ENCODE measurements at places on chromosomes 16 and 17.

GRCh38 chr17:79843816-79844800 lies 4.9 kb upstream of the CBX4 start:
- DNase-seq, result no peak

DNA sequence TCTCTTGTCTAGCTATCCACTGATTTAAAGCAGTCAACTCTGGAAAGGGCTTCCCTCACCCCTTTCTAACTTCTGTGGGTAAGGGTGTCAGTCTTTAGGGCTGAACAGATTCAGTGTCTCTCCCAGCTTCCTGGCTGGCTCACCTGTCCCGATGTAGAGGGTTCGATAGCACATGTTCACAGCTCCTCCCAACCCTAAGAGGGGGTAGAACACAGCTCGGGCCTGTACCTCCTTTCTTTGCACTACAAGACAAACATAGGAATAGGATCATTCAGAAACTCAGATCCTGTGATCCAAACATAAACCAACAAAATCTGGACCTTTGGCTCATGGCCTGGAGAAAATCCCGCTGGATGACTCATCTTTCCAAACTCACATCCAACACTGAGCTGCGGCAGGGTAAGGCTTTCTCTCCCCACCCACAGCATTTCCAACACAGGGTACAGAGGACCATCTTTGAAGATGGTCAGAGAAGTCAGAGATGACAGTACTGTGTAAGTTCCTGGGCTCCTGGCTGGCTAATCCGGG lies 5.8 kb upstream of the DHRS13 start:
- DNase-seq, result no peak

GRCh38 chr16:27108051-27108770 lies 41.5 kb downstream of the C16orf82 start:
- DNase-seq, result no peak

DNA sequence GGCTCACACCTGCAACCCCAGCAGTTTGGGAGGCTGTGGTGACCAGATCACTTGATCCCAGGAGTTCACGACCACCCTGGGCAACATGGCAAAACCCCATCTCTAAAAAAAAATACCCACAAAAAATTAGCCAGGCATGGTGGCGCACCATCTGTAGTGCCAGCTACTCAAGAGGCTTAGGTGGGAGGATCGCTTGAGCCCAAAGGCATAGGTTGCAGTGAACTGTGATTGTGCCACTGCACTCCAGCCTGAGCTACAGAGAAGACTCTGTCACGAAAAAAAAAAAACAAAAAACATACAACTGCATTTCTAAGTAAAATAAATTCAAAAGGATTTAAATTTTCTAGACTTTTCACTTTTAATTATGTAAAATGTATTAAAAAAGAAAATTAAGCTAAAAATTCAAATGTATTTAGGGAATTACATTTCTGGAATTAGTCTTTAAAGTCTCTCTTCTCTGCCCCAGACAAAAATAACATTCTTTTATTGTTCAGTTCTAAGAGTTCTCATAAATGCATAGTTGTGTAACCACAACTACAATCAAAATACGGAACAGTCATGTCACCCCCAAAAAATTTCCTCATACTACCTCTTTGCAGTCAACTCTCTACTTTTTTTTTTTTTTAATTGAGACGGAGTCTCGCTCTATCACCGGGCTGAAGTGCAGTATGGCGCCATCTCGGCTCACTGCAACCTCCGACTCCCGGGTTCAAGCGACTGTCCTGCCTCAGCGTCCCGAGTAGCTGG lies 14.1 kb downstream of the FAM222B start:
- no peak for DNase-seq

DNA sequence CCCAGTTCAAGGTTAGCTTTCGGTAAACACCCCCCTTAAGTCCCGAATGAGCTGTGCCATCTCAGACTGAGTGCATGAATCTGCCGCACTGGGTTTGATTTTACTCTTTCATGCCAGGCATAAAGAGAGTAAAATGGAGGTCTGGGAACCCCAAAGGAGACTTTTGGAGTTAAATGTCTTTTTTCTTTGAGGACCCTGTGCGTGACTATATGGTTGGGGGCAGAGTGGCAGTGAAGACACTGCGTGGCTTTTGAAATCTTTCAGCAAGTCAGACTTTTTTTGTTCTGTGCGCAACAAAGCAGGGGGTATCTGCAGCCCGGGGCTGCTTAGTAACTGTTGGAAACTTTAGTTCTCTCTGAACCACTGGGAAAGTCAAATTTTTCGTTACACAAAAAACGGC lies 392.9 kb upstream of the SALL1 start:
- DNase-seq, result no peak

DNA sequence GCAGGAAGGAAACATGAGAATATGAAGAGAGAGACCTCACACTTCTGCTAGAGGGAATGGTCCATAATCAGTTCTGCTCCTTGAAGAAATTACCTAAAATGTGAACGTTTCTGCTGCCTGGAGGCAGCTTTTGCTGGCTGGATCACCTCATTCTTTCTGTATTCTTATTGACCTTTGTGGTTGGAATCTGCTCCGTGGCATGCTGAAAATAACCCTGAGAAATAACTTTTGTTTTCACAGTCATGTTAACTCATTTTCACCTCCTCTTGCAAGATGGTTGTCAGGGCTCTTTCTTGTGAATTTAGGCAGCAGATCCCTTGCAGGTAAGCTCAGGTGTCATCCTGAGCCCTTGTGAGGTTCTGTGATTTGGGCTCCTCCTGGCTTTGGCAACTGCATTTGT lies 70.2 kb downstream of the IRF8 start:
- DNase-seq, result no peak

All from activated CD4-positive, alpha-beta memory T cell treated with anti-CD3 and anti-CD28 coated beads, Interleukin-2, amount 10 ng/mL, durations not matched to agents 7 days and 5 days (primary cell).